ENCODE measurements at places on chromosomes 3 and 15.

GRCh38 chr3:29694783-29695182, 413.9 kb downstream of the RBMS3 start:
- peak; percentile 86 for DNase-seq

DNA sequence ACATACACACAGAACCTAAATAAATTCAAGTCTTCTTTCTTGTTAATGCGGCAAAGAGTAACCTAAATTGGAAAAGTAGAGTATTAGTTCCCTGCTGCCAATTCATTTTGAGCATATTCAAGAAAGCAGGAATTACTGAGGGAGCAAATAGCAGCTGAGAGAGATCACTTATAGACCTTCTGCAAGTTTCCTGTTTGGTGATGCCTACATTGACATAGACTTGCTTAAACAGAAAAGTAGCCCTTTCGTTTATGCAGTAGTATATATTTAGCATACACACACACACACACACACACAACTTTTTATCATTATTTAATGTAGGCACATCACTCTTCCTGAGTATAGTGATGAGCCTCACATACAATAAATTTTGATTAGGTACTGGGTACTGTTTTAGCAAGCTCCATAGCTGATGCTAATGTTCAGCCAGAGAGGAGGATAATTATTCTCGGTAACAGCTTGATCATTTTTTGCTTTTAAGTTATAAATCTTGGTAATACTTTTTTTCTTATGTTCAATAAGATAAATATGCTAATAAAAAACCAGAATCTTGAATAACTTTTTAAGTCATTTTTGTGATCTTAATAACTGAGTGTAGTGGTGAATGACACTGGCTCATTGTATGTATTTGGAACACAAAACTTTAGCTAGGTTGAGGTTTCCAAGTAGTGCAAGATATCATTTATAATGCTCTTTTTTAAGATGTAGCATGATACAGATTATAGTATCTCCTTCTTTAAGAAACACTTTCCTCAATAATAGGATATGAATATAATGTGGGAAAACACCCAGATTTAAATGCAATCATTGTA, 174.7 kb downstream of the MBNL1 start:
- no peak for DNase-seq

GRCh38 chr15:101004500-101004899, 85.3 kb downstream of the LRRK1 start:
- DNase-seq = no peak

- DNase-seq = peak; percentile 38
Observed at GRCh38 chr3:9226326-9226725, 23.1 kb downstream of the SRGAP3 start.

GRCh38 chr3:127803619-127804018, 18.7 kb downstream of the MGLL start:
- DNase-seq = peak; percentile 85

- DNase-seq = no peak
Observed at GRCh38 chr3:160170409-160171370, 54.5 kb upstream of the C3orf80 start.

GRCh38 chr3:37243820-37244748, 69.7 kb upstream of the LRRFIP2 start:
- DNase-seq = peak; percentile 78

DNA sequence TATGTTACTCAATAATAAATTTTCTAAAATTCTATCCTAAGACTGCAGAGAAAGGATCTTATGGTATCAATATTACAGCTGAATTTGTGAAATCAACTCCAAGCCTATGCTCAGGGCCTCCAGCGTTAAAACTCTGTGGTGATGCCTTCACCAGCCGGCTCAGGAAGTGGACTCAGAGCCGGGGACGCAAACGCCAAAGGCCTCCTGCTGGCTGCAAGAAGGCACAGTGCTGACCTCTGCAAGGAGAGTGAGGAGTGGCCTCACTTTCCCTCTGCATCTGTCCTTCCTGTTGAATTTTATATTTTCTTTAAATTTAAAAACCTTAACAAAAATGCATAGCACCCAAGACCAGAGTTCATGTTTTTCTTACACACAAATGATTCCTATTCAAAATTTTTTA, 48.5 kb downstream of the HERC2 start:
- peak; percentile 12 for DNase-seq

DNA sequence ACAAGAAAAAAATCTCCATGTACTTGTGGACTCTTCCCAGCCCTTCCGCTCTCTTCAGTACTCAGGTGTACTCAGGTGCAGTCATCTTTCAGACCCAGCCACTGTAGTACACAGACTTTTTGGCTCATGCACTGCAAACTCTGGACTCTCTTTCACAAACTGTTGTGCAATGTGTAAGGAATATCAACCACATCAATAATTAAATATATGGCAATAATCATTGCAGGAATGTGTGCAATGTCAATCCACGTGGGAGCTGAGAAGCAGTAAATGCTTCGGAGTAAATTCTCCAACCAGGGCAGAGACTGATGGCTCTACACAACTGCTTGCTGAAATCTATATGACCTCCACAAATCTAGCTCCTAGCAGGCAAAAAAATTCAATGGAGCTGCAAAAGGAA, 287.3 kb upstream of the COL8A1 start:
- peak; percentile 73 for DNase-seq

DNA sequence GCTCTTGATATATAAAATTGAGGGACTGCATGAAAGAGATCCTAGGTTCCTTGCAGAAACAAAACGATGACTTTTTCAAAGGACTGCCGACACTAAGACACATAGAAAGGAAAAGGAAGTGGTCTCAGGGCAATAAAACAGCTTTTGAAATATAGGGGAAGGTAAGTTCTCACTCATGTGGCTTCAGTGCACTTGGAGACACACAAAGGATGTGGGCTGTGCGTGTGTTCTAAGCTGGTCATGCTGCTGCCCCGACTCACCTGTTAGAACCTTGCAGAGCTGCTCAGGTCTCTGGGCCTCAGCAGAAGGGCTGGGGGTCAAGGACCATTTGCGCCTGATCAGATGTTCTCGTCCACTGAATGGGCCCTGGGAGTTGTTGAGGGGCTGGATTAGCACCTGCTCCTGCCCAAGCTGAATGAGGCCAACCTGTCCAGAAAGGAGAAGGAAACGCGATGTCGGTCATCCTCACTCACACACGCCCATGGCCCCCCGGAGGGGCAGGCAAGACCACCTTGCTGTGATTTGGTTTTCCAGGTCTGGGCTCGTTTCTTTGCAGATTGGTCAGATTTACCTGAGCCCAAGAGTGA, 11.1 kb downstream of the ADAMTS17 start:
- DNase-seq = no peak

DNA sequence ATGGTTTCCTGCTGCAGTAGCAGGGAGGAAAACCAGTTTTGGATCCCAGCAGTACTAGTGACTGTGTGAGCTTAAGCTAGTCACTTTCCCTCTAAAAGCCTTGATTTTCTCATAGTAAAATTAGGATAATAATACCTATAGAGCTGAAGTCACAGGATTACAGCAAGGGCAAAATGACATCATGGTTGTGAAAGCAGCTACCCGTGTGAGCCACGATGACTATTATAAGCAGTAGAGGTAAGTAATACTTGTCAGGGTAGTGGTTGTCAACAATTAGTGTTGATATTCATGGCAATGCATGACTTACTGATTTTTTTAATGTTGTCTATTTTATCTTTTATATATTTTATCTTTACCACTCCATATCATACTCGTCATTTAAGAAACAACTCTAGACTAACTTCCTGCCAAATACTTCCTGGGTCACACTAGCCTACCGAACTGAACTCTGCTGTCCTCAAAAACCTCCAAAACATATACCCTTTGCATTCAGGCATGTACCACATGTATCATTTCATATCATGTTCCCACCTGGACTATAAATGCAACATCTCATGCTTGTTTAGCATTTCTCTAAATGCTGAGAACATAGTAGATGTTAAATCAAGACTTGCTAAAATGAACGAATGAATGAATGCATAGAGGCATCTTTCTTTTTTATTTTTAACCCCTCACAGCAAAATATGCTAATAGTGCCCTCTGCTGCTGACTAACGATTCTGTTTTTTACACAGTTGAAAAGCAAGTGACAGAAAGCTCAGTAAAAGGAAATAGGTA, 172.6 kb downstream of the P3H2 start:
- DNase-seq = no peak

GRCh38 chr3:194690501-194691372, 5.1 kb downstream of the FAM43A start:
- DNase-seq = no peak

- DNase-seq = no peak
Observed at GRCh38 chr15:90571063-90571541, 41.4 kb downstream of the CRTC3 start.

DNA sequence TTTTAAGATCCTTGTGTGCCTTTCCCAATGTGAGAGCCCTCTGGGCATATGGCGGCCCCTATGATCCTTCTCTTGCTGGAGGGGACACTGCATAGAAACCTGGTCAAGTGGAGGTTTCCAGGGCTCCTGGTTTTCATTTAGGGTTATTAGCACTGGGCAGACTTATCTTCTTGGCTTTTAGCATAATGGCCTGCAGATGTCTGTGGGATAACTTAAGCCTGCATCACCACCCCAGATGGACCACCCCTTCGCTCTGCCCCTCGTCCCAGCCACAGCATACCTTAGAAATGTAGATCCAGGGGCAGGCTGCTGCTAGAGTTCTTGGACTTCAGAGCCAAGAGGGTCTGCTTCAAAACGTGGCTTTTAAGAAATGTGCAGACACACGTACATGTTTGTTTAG, 340.3 kb upstream of the CTDSPL start:
- DNase-seq = peak; percentile 9

DNA sequence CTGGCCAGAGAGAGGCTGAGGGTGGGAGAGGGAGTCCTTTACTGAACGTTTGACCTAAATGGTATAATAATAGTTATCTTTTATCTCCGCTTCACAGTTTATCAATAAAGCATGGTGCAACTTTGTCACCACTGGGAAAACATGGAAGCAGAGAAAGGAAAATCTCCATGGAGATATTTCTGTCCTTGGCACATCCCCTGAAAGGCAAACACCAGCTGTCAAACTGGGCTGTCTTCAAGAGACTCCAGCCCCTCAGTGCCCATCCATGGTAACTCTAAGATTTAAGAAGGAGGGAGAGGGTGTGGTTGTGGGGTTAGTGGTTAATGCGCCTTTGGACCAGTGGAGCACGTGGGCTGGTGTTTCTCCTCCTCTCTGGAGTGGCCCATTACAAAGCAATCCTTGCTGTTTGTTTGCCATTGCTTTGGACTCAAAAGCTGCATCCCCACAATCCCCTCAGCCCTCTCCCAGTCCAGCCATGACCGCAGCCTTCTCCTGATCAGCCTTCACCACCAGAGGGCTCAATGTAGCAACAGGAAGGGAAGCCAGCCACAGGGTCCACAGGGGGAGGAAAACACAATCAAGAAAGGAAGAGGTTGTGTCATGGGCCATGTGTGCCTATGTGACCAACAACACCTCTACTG, 38.2 kb upstream of the FAM174B start:
- no peak for DNase-seq

GRCh38 chr3:150184426-150185071, 213.9 kb upstream of the PFN2 start:
- peak; percentile 17 for DNase-seq

GRCh38 chr15:65960586-65960985, 91.3 kb downstream of the RAB11A start:
- no peak for DNase-seq

DNA sequence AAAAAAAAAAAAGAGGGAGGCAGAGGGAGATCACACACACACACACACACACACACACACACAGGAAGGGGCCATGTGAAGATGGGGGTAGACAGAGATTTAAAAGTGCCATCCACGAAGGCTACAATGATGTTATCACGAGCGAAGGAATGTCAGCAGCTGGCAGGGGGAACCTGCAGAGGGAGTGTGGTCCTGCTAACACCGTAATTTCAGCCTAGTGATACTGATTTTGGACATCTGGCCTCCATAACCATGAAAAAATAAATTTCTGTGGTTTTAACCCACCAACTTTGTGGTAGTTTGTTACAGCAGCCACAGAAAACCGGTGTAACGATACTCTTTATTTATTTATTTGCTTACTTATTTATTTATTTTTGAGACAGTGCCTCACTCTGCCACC, 76.0 kb downstream of the TMCO5A start:
- peak; percentile 27 for DNase-seq

GRCh38 chr15:70165716-70166284, 68.1 kb upstream of the TLE3 start:
- DNase-seq = no peak

DNA sequence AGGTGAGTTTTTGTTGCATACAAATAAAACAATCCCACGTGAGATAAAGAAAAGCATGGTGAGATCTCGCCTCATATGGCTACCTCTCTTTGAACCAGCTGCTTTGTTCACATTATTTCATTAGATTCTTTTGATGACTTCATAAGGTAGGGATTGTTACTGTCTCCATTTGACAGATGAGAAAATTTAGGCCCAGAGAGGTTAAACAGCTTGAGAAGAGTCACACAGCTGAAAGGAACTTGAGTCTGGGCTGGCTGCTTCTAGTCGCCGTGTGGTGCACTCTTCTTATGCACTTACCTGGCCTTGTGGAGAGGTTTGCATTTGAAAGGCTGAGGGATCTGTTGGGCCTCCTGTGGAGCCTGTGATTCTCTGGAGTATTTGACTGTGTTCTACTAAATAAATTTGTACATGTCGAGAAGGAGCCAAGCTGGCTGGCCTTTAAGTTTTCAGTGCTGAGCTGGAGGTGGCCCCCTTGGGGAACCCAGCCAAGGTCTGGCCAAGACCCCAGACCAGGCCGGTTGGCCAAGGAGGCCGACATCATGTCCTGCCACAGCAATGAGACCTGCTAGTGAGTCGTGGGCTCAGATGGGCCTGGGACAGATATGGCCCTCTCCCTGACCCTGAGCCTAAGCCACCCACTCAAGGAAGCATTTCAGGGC, 125.1 kb downstream of the SMAD6 start:
- no peak for DNase-seq

GRCh38 chr3:8622873-8623691, 21.5 kb downstream of the SSUH2 start:
- DNase-seq = peak; percentile 40

DNA sequence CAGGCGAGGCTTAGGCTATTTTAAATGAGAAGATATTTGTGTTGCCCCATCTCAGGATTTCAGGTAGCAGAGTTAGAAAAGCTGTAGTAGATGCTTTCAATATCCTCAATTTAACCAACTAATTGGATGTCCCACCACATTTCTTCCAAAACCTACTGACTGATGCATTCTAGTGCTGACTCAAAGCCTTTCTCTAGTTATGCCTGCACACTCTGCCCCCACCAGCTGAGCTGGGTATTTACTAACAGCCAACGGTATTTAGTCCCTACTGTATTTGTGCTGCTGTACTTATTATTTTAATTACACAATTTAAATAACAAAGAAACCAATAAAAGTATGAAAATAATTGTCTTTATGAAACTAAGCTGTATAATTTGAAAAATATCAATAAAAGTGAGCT, 139.5 kb downstream of the OSBPL10 start:
- DNase-seq = no peak

- no peak for DNase-seq
Observed at GRCh38 chr3:142152384-142152783, 3.0 kb upstream of the TFDP2 start.

- DNase-seq = peak; percentile 57
Observed at GRCh38 chr15:98085003-98085639, 124.6 kb downstream of the ARRDC4 start.

GRCh38 chr3:56205406-56205805, 262.9 kb downstream of the ERC2 start:
- DNase-seq = no peak
